ENCODE measurements at places on chromosomes 2 and 18. TPM values are rescaled to one million over a fixed set of nuclear protein-coding genes. Genes with fewer than 3 reads are reported as not detected.
A peak's percentile ranks its signal among the peaks of the same experiment; 100 is the strongest.

NPPC gene
- total RNA-seq, result 1.1 TPM

DNA sequence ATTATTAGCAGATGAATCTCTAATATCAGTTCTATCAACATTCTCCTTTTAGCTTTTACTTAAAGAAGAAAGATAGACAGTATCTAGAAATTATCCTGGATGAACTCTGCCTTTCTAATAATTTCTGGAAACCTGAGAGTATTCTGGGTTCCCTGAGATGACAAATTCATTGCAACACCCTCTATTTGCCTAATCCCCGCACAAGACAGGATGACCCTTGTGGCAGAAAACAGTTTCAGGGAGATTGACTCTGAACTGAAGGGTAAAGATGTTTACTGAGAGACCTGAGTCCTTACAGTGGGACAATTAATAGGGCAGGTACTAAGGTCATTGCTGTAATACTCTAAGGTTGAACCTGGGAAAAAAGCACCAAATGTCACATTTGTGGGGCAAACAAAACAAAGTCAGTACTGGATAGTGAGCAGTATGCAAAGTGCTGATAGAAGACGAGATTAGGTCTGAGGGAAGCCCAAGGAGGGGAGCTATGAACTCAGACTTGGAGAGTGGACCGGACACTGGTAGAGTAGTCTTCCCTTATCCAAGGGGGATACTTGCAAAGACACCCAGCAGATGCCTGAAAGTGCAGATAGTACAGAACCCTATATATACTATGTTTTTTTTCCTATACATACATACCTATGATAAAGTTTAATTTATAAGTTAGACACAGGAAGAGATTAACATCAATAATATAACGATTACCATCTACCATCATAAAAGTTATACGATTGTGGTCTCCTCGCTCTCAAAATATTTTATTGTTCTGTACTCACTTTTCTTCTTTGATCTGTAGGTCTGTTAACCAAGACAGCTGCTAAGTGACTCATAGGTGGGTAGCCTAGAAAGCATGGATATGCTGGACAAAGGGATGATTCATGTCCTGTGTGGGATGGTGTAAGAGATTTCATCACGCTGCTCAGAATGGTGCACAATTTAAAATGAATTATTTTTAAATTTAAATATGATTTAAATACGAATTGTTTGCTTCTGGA lies 148.3 kb upstream of the KLHL14 start:
- no peak overlapping the region for H3K27ac ChIP-seq
- DNase-seq, result no peak
- no peaks in the 10 kb centered on the region for H3K36me3 ChIP-seq
- no peaks in the 10 kb centered on the region for H3K4me1 ChIP-seq
- H3K27me3 ChIP-seq, result no peaks in the 10 kb centered on the region

GRCh38 chr2:86542814-86543213 lies 20.4 kb downstream of the CHMP3 start:
- H3K4me3 ChIP-seq, result no peak overlapping the region
- no peaks in the 10 kb centered on the region for H3K36me3 ChIP-seq
- H3K27me3 ChIP-seq, result no peaks in the 10 kb centered on the region
- no peak for DNase-seq

DNA sequence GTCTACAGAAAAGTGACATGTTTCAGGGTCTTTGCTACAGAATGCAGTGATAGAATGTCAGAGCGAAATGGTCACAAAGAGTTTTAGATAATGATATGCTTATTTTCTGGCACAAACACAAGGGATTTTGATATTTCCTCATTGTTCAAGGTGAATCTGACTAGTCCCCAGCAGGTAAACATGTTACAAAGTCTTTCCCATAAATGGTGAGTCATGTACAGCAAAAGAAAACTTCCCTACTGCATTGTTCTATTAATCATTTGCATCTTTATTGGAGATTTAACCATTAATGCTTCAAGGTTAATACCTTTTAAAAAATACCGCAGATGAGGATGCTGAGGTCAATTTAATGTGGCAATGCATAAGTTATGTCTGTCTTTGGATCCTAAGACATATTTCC lies 19.1 kb upstream of the TRIB2 start:
- H3K27ac ChIP-seq, result no peak overlapping the region
- DNase-seq, result no peak
- no peak overlapping the region for H3K4me3 ChIP-seq
- no peaks in the 10 kb centered on the region for H3K36me3 ChIP-seq
- no peaks in the 10 kb centered on the region for H3K27me3 ChIP-seq

DNA sequence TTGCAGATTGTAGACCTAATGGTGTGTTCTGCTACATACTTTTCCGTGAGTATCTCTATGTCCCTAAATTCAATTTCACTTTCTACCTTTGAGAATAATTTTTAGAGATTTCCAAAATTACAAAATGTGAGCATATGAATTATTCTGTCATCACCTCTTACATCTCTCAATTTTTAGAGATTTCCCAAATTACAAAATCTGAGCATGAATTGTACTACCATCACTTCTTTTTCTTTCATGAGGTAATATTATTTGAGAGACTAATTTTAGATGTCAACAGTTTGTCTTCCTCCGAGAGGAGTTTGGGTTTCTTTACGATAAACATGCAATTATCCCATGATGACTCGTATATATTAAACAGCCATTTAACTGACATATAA lies 32.1 kb downstream of the INSIG2 start:
- no peaks in the 10 kb centered on the region for H3K27me3 ChIP-seq
- no peaks in the 10 kb centered on the region for H3K36me3 ChIP-seq
- H3K4me3 ChIP-seq, result no peak overlapping the region
- no peak for DNase-seq
- no peaks in the 10 kb centered on the region for H3K4me1 ChIP-seq

TRIM54 gene
- total RNA-seq, result 136 TPM

DNA sequence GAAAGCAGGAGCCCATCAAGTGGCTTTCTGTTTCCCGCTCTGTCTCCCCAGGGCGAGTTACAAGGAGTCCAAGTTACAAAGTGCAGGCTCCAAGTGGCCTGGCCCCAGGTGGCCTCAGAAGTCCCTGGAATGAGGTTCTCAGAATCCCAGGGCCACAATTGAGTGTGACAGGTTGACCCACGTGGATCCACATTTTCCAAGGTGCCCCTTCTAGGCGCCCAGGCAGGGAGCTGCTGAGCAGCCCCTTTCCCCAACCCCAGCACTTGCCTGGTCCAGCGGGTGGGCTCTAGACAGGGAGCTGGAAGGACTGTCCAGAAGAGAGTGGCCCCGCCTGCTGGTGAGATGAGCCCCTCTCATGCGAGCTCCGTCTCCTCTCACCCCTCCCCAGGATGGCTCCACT lies 253.4 kb downstream of the CYP26B1 start:
- H3K27me3 ChIP-seq, result no peaks in the 10 kb centered on the region
- no peaks in the 10 kb centered on the region for H3K4me1 ChIP-seq
- no peak overlapping the region for H3K27ac ChIP-seq
- H3K36me3 ChIP-seq, result no peaks in the 10 kb centered on the region
- peak; percentile 43 for DNase-seq

DNA sequence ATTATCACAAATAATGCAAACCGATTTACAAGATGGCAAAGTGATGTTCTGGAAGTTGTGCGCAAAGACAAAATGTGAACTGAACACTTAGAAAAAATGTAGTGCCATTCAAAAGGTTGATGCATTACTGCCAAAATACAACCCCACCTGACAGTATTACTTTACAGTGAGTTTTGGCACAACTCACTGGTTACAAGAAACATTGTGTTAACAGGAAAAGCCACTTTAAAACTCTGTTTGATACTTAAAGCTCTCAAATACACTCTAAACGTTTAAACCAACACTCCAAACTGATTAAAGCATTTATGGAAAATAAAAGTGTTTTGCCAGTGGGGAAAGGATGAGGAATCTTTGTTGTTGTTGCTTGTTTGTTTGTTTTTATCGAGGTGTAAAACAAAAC lies 173.4 kb upstream of the SATB2 start:
- no peak overlapping the region for H3K27ac ChIP-seq
- no peak for DNase-seq
- no peaks in the 10 kb centered on the region for H3K27me3 ChIP-seq

DNA sequence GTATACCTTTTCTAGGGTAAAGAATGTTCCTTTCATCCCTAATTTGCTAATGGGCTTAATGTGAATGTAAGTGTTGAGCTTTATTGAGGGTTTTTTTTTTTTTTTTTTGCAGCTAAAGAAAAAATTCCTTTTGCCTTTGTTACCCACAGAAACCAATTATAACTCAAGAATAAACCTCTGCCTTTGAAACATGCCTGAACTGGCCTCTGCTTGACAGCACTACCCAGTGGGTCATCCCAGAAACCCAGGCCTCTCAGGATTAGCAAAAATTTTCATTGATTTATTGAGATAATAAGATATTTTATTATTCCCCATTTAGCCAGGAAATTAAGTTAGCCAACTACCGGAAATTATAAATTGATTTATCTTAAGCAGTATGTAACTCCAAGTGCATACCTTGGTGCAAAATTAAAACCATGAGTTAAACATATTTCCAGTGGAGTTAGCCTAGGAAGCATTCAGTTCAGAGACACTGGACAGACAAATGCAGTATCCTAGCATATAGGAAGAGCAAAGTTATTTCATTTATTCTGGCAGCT lies 67.0 kb upstream of the RASGRP3 start:
- no peak overlapping the region for H3K27ac ChIP-seq
- H3K27me3 ChIP-seq, result no peaks in the 10 kb centered on the region
- no peaks in the 10 kb centered on the region for H3K4me1 ChIP-seq
- no peaks in the 10 kb centered on the region for H3K36me3 ChIP-seq
- no peak for DNase-seq
- H3K4me3 ChIP-seq, result no peak overlapping the region

DNA sequence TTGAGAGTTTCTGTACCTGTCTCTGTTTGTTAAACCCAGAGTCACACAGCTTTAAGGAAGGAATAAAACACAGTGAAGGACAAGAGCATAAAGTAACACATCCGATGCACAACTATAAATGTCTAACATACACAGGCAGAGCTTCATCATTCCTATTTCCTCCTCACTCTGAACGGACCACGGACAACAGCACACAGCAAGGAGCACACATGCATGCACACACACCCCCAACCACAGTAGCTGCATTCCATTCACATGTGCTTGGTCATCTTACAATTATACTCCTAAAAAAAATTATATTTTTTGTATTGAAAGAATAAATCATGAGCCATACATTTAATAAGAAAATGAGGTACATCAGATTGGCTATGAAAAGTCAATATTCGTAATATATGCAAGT lies 58.3 kb downstream of the ID2 start:
- no peak overlapping the region for H3K4me3 ChIP-seq
- H3K27ac ChIP-seq, result no peak overlapping the region

DNA sequence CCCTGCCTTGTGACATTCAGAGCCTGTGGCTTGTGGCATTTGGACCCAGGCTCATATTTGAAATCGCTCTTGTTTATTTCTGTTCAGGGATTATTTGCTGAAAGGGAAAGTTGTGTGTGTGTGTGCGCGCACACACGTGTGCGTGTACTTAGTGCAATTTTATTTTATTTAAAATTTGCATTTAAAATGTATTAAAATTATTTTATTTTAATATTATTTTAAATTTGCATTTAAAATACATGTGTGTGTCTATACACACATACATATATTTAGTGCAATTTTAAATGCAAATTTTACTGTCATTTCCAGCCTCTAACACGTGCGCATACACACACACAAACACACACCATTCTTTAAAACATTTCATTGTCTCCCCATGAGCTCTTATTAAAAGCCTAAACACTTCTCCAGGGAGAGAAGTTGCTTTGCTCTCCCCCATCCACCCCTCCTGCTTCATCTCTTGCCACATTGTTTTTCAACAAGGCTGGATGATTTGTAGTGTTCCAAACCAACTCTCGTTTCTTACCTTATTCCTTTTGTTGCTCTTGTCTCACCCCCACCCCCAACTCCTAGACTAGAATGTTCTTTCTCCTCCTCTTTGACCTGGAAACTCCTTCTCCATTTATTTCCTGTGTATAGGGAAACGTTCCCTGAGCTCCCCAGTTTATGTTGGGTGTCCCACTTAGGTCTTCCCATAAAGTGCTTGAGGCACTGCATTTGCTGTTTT lies 3.8 kb upstream of the CCDC68 start:
- no peak for DNase-seq
- H3K27me3 ChIP-seq, result no peaks in the 10 kb centered on the region
- H3K4me1 ChIP-seq, result peaks cover 7% of the 10 kb centered on the region
- no peak overlapping the region for H3K4me3 ChIP-seq
- no peak overlapping the region for H3K27ac ChIP-seq
- no peaks in the 10 kb centered on the region for H3K36me3 ChIP-seq

- no peaks in the 10 kb centered on the region for H3K27me3 ChIP-seq
- peaks cover 11% of the 10 kb centered on the region for H3K36me3 ChIP-seq
- H3K4me1 ChIP-seq, result no peaks in the 10 kb centered on the region
- no peak overlapping the region for H3K27ac ChIP-seq
These were observed 54.8 kb downstream of the DNMT3A start for GRCh38 chr2:25286723-25287483.

- no peaks in the 10 kb centered on the region for H3K27me3 ChIP-seq
- H3K27ac ChIP-seq, result no peak overlapping the region
- H3K36me3 ChIP-seq, result no peaks in the 10 kb centered on the region
- no peaks in the 10 kb centered on the region for H3K4me1 ChIP-seq
- H3K4me3 ChIP-seq, result no peak overlapping the region
- DNase-seq, result no peak
These were observed 357.4 kb downstream of the AKAIN1 start for GRCh38 chr18:4839639-4840038.

MEP1B gene
- total RNA-seq, result not detected

DNA sequence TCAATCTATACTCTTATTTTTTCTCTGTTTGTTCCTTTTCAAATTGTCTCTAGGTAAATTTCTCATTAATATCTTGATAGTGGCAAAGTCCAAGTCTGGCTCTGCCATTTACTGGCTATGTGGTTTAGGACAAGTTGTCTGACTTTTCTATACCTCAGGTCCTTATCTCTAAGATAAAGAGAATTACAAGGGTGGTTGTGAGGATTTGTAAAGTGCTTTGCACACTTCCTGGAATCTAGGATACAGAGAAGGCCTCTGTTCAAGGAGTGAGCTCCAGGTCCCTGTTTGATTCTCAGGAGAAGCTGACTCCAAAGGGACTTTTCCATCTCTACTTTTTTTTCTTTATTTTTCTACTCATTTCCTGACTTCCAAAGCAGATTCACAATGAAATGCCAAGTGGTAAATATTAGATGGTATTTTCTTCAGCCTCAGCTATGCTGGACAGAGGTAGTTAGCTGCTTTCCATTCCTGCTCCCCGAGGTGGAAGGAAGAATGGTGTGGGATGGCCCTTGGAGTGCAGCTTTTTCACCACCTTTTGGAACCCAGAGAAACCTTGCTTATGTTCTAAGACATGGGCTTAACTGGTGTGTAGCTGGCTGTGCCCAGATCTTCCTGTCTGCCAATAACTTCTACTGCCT lies 90.5 kb downstream of the GALNT1 start:
- H3K27me3 ChIP-seq, result no peaks in the 10 kb centered on the region
- H3K4me1 ChIP-seq, result no peaks in the 10 kb centered on the region
- no peak overlapping the region for H3K27ac ChIP-seq

RDH14 gene
- 45.0 TPM for total RNA-seq
